ENCODE measurements at places on chromosomes 11 and 22.
A peak's percentile ranks its signal among the peaks of the same experiment; 100 is the strongest.

DNA sequence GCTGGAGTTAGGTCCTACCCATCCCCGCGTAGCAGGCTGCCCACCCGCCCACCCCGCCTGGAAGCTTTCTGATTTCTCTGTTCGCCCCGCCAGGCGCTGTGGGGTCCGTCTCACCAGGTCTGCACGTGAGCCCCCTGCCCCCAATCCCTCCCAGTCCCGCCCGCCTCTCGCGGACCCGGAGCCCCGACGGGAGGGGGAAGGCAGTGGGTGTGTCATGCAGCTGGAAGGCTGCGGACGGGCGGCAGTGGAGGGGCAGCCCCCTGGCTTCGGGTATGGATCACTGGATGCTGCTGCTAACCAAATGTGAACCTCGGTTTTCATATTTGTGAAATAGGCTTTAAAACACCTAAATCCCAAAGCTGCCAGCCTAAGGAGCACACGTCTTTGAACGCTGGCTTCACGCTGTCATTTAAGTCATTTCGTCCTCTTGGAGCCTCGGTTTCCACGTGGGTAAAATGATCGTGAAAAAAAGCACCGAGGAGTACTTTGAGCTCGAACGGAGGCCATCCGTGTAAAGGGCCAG, 568 bp upstream of the BIK start:
- DNase-seq, result no peak

DNA sequence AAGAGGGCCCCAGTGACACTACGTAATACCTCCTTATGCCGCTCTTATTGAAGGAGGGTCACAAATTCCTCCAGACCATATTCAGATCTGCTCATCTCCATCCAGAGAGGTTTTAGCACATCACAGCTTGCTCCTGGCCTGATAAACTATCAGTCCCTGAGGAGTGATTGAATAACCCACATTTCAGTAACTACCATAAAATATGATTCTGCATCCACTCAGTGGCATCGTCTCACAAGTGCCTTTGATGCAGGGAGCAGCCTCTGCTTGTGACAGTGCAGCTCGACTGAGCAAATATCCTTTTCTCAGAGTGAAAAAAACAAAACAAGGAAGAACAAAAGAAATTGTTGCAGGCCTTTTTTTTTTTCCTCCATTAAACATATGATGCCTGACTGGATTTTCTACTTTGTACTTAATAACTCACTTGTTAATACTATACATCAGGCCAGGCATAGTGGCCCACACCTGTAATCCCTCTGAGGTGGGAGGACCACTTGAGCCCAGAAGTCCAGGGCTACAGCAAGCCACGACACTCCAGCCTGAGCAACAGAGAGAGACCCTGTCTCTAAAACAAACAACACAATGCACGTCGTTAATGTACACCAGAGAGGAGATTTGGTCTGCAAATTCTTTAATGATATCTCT, 64.5 kb downstream of the DDX10 start:
- DNase-seq, result no peak

DNA sequence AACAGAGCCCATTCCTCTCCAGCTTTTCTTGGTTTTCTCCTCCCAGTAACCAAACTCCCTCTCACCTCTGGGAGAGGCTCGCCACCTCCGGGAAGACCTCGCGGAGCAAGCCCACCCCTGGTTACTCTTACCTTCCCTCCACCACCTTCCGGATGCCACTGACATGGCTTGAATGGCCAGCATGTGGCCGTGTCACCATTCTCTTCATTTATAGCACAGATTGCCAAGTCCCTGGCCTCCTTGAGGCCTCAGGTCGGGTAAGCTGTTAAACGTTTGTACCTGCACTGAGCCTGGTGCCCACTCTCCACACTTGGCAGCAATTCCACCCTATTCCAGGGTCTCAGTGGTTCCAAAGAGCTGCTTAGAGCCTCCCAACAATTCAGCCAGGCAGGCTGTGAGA, 8.0 kb upstream of the FXYD2 start:
- DNase-seq, result no peak

GRCh38 chr11:70176940-70177689, 26.0 kb upstream of the FADD start:
- DNase-seq, result no peak

DNA sequence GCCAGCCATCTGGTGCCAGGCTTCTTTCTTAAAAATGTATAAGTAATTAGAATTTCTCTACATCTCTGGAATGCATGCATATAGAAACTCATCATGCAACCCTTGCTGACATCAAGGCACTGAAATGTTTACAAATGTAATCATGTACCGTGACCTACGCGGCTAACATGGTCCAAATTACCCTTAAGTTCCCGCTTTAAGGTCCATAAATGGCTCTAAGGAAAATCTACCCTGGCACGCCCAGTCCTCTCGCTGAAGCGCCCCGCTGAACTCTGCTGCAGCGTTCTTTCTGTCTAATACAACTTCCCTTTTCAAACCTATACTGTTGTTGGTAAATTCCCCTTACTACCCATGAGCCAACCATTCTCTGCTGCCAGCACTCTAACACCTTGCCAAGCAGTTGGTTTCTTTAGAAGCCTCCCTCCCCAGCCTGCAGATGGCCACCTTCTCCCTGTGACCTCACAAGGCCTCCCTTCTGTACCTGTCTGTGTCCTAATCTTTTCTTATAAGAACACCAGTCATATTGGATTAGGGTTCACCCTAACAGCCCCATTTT, 13.5 kb upstream of the HMOX1 start:
- DNase-seq, result no peak

DNA sequence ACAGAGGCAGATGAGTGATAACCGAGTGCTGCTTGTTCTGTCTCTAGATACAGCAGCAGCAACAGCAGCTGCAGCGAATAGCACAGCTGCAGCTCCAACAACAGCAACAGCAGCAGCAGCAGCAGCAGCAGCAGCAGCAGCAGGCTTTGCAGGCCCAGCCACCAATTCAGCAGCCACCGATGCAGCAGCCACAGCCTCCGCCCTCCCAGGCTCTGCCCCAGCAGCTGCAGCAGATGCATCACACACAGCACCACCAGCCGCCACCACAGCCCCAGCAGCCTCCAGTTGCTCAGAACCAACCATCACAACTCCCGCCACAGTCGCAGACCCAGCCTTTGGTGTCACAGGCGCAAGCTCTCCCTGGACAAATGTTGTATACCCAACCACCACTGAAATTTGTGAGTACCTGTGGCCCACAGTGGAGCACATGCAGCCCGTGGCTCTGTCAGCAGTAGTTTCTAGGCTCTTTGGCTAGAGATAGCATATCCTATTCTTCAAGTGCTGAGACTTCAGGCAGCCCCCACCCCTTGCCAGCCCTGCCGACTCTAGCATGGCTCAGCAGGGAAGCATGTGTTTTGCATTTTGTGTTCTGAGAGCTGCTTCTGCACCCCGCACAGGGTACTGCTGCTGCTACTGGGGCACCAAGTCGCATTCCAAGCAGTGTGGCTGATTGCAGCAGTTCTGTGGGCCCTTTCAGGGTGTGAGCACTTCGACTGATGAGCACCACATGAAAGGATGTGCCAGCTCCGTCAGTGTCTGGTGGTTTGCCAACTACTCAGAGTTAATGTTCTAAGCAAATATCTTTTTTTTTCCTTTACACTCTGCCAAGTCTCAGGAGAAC, 59.2 kb downstream of the MED15 start:
- peak; percentile 72 for DNase-seq

DNA sequence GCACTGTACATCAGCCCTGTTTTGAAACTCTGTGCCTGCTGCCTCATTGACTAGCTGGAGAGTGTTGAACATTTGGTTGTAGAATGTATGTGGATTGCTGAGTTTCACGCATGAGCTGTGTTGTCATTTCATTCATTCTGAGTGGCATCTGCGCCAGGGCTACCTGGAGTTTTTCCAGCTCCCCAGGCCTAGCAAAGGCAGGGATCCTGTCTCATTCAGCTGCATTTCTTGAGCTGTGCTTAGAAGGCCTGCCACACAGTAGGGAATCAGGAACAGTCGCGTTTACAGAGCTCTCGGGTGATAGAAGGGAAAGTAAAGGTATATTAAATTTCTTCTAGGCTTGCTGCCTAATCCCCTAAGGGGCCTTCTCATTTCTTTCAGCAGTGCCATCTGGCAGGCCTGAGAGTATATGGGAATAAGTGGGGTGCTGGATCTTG, 44.3 kb downstream of the PTPRJ start:
- no peak for DNase-seq

All from T-helper 1 cell (primary cell).